ENCODE measurements at places on chromosomes 3 and 15.

DNA sequence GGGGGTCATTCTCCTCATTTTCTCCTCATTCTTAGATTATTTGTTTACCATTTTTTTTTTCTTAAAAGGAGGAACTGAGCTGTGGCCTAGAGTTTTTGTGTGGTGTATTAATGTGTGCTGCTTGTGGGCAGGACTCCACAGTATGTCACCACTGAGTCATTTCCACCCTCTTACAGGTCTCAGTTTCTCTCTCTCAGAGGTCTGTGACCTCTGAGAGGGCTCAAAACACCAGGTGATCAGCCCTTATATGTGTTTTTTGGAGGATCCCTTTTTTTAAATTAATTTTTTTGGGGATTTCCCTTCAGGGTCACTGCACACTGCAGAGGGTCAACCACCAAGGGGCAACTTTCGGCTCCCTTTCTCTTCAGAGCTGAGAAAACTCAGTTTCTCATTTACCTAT, 166.4 kb downstream of the SUCNR1 start:
- DNase-seq: no peak

DNA sequence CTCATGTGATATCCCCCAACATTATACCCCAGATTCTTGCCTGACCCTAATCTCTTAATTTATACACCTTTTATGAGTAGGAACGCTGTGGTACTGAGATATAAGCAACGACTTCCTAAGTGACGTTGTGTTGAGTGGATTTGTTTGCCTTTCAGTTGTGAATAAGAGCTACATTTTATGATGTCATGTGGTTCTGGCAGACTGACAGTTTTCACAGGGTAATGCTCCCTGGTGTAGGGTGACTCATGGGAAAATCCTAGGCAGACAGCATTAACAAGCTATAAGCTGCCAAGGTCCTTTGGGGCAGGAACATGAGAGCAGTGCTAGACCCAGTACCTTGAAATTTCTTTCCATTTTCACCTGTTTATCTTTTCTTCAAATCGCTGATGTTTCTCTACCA, 11.2 kb downstream of the C3orf52 start:
- no peak for DNase-seq

DNA sequence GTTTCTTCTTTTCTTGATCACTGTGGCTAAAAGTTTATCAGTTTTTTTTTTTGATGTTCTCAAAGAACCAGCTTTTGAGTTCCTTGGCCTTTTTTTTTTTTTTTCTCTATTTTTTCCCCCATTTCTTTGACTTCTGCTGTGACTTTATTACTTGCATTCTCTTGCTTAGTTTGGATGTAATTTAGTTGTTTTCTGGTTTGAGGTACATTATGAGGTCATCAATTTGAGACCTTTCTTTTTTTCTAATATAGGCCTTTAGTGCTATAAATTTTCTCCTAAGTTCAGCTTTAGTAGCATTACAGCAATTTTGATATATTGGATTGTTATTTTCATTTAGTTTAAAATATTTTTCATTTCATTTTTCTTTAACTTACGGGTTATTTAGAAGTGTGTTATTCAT, 35.3 kb downstream of the TCF12 start:
- DNase-seq: no peak

GRCh38 chr15:58472821-58473581, 41.2 kb downstream of the LIPC start:
- DNase-seq: no peak

DNA sequence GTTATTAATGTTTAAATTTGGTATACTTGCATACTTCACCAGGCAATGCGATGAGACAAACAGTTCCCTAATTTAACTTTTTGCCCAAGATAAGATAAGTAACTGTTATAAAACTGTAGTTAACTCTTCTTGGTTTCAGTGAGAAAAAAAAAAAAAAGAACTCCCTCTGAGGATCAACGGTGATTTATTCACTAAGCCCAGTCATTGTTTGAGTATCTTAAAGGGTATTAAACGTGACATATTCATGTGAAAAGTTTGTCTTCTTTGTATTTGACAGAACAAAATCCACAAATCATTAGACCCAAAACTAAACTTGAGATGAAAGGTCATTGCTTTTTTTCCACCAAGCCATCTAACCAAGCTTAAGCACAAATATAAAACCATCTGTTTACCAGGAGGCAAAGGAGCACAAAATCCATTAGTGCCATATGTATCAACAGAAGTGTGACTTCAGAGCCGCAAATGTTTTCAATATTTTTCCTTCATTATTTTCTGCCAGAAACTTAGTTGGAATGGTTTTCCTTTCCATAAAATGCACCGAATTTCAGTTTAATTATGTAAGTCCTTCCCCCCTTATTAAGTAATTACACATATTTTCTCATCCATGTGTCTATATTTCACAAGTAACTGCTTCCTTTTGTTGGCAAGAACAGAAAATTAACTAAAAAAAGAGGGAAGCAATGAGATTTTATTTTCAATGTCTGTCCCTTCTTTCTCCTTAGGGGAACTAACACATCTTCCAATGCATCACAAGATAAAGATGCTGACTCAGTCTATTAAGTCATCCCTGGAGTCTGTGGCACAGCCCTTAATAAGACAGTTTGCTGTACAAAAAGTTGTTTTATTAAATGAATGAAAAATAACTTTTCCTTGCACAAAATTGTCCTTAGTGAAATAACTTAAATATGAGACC, 92.2 kb upstream of the RAP2B start:
- DNase-seq: no peak

DNA sequence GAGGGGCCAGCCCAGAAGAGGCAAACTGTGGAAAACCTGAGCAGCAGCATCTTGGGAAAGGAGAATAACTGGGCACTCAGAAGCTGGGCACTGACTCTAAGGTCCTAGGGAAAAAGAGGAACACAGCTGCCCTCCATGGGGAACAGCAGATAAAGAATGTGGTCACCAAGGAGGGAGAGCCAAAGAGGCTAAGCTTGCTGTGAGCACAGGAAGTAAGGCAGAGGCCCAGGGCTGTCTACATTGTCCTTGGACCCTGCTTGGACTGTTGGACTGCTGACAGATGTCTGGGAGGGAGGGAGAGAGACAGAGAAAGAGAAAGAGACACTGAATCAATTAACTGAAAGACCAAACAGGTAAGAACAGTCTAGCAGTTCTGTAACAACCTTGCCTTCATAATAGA, 4.5 kb upstream of the MNS1 start:
- DNase-seq: no peak

DNA sequence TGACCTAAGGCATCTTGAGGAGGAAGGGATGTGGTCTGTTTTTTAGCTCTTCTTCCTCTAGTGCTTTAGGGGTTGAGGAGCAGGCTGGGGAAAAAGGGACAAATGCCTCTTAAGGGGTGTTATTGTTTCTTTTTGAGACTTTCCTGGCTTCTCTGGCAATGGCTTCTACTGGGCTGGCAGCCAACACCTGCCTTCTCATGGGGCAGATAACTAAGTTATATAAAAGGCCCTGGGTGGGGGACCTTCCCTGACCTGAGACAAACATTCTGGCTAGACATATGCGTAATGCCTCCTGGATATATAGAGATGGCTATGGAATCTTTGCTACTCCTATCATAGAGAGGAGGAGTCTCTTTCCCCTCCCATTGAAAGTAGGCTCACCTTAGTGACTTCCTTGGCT, 179.2 kb upstream of the PROK2 start:
- no peak for DNase-seq

DNA sequence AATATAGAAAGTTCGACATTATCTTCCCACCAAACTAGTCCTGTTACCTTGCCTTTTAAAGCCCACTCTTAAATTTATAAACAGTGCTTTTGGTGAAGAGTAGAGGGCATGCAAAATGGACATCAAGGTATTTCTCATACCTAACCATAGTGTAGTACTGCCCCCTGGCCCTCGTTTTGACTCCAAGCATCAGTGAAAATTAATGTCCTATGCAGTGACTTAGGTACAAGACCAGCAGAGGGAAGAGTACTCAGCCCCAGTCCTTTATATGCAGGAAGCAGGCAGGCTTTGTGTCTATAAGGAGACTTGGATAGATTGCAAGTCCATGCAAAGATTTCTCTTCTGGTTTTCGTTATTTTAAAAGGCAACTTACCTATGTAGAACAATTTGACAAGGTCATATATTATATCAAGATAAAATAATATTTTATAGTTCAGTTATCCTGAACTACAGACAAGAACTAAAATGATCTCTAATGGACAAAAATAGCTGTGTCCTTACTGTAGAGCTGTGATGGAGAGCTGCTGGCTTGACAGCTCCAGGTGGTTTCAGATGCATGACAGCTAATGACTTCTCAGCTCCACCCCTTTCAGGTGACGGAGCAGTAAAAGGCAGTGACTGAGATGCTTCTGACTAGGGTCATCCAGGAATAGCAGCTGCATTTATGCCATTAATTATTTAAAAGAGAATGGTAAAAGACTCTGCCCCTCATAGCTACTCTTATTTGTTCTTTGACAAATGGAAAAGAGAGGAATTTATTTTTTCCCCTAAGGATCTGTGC, 646.1 kb downstream of the SQOR start:
- no peak for DNase-seq

- no peak for DNase-seq
These were observed 8.8 kb downstream of the ARL13B start for GRCh38 chr3:93988764-93989163.

DNA sequence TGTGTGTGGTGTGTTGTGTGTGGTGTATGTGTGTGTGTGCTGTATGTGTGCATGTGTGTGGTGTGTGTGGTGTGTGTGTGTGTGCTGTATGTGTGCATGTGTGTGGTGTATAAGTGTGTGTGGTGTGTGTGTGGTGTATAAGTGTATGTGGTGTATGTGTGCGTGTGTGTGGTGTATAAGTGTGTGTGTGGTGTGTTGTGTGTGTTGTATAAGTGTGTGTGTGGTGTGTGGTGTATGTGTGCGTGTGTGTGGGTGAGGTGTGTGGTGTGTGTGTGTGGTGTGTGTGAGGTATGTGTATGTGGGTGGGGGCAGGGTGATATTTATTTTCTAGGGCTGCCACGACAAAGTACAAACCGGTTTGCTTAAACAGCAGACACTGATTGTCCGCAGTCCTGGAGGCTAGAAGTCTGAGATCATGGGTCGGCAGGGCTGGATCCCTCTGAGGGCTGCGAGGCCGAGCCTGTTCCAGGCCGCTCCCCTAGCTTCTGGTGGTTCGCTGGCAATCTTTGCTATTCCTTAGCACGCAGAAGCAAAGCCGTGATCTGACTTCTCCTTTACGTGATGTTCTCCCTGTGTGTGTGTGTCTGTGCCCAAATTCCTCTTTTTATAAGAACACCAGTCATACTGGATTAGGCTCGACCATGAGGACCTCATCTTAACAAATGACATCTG, 160.2 kb downstream of the XXYLT1 start:
- DNase-seq: no peak

DNA sequence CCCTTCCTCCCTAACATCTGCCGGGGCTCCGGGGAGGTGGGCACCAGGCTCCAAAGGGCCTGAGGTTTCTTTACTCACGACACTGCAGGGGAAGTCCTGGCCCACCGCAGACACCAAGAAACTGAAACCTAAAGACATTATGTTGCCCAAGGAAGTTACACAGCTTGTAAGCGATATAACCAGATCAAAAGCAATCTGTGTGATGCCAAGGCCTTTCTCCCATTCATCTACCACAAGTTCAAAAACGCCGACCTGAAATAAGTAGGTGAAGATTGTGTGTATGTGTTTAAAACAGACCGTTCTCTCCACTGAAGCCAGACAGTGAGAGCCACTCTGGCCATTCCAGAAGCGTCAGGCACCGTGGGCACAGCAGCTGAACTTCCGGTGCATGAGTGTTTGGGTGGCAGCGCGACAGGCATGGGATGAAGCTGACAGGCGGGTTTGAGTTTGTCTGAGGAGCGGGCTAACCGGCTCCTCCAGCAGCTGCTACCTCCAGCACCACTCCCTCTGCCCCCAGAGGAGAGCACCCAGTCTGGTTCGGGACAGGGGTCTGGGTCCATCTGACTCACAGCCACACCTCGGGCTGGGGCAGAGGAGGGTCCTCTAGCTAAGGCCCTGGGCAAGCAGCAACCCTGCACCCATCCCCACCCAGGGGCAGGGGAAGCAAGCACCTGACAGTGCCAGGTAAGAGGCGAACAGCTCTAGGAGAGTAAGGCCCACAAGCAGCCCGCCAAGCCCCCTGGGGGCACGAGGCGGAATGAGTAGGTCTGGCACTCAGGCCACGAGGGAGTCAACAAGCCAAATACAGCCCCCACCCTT, 1.3 kb downstream of the TNK2 start:
- DNase-seq: no peak

GRCh38 chr15:80893777-80894176, 95.8 kb downstream of the MESD start:
- DNase-seq: no peak

DNA sequence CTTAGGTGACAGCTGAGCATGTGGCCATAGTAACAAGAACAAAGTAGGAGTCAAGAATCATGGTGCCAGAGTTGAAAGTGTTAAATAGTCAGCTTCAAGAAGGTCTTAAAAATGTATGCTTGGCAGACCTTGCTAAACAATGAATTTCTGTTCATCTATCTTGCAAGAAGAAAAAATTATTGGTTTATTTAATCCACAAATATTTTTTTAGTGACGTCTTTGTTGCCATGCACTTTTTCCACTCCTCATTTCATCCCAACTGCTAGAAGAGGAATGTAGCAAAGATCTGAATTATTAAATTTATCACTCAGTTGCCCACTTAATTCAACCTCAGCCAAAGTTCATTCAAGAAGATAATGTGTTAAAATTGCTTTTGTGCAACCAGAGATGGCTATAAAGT, 3.2 kb upstream of the SLC4A7 start:
- DNase-seq: no peak

DNA sequence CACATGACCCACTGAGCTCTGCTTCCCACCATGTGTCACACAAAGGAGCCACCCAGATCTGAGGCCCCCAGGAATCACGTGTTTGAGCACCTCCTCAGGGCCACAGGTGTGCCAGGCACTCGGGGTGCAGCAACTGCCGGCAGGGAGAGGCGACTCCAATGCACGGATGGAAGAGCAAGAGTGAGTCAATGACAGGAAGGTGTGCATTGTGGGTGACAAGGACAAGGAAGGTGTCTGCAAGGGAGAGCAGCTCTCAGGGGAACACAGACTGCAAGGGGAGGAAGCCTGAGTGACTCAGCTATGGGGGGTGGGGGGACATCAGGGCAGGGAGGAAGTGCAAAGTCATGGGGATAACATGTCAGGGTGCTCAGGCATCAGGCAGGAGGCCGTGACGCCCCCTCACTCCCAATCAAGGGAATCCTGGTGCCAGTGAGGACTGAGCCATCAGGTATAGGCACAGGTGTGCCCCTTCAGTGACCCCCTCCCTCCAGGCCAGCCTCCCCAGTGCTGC, 67.4 kb downstream of the NUP210 start:
- no peak for DNase-seq

GRCh38 chr3:97291901-97292300, 472.7 kb upstream of the ARL6 start:
- no peak for DNase-seq

GRCh38 chr3:188571531-188572095, 417.7 kb downstream of the LPP start:
- DNase-seq: no peak

All from progenitor cell of endocrine pancreas (in vitro differentiated cells).